ENCODE measurements at places on chromosomes 13 and 19. TPM values are rescaled to one million over a fixed set of nuclear protein-coding genes. Genes with fewer than 3 reads are reported as not detected.

PLPPR3 gene
- total RNA-seq, result not detected

PSPN gene
- 0.79 TPM for total RNA-seq

C19orf67 gene
- not detected for total RNA-seq

EBI3 gene
- total RNA-seq, result not detected

NOTCH3 gene
- 11.8 TPM for total RNA-seq

FUT2 gene
- total RNA-seq, result 14.5 TPM

METTL21C gene
- total RNA-seq, result not detected

KCNK6 gene
- 6.4 TPM for total RNA-seq

CLDND2 gene
- total RNA-seq, result 0.83 TPM

TGDS gene
- 5.2 TPM for total RNA-seq

OVOL3 gene
- not detected for total RNA-seq

NRTN gene
- 7.1 TPM for total RNA-seq

ACER1 gene
- not detected for total RNA-seq

- no peak overlapping the region for H3K27ac ChIP-seq
- no peak for DNase-seq
- no peaks in the 10 kb centered on the region for H3K4me1 ChIP-seq
- H3K36me3 ChIP-seq, result no peaks in the 10 kb centered on the region
Observed at GRCh38 chr19:4554717-4555116, 4.8 kb downstream of the SEMA6B start.

- no peaks in the 10 kb centered on the region for H3K36me3 ChIP-seq
- no peaks in the 10 kb centered on the region for H3K27me3 ChIP-seq
- H3K27ac ChIP-seq, result peak overlapping the region; percentile 86
- DNase-seq, result peak; percentile 100
- peak overlapping the region; percentile 74 for H3K4me3 ChIP-seq
- H3K4me1 ChIP-seq, result no peaks in the 10 kb centered on the region
Observed at GRCh38 chr19:53196777-53197396, 3.7 kb upstream of the ZNF665 start.

DNA sequence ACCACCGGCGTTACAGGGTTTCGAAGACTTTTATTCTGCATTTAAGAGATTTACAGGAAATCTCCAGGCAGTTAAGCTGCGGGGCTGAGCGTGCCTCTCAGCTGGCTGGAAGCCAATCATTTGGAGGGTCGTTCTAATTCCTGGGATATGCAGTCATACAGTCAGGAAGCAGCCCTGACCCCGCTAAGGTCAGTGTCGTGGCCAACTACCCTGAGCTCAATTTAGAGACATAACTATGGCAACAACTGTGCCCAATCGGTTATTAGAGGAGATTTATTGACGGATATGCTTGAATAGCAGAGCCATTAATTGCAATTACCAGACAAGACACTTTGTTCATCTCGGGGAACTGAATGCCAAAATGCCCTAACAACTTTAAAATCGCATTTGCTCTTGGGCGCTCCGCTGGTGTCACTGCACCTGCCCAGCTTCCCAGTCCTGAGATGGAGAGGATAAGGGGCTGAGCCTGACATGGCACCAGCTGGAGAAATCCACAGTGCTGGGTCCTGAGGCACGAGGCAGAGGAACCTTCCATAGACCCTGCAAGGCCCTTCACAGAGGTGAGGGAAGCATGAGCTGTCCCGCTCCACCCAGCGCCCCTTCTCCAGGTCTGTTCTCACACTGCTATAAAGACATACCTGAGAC lies 15.1 kb upstream of the ZNF507 start:
- no peak for DNase-seq
- H3K4me3 ChIP-seq, result no peak overlapping the region

DNA sequence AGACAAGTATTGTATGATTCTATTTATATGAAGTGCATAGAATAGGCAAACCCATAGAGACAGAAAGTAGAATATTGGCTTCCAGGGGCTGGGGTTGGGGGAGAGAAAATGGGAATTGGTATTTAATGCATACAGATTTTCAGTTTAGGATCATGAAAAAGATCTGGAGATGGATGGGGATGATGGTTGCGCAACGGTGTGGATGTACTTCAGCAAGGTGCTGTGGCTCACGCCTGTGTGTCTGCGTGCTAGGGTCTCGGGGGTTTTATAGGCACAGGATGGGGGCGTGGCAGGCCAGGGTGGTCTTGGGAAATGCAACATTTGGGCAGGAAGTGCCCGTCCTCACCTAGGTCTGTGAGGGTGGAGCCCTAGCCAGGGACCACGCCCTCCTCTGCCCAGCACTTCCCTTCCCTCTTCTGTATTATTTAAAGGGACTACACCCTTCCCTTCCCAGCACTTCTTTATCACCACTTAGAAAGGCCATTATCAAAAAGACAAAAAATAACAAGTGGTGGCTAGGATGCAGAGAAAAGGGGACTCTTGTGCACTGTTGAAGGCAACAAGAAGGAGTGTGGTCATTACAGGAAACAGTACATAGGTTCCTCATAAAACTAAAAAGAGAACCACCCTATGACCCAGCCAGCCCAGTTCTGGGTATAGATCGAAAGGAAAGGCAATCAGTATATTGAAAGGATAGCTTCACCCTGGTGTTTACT lies 29.0 kb downstream of the LILRB4 start:
- H3K36me3 ChIP-seq, result no peaks in the 10 kb centered on the region
- no peaks in the 10 kb centered on the region for H3K4me1 ChIP-seq
- no peak overlapping the region for H3K4me3 ChIP-seq

- H3K36me3 ChIP-seq, result no peaks in the 10 kb centered on the region
- H3K27me3 ChIP-seq, result peaks cover 19% of the 10 kb centered on the region
- H3K4me3 ChIP-seq, result no peak within 1 kb of the TSS
- no peak for DNase-seq
- no peak within 1 kb of the TSS for H3K27ac ChIP-seq
- peaks cover 11% of the 10 kb centered on the region for H3K4me1 ChIP-seq
Observed at GRCh38 chr19:10289836-10290356, at the start of gene ICAM5. ICAM5 (plus strand) TSS chr19:10289952; CDS start chr19:10290044, 92 bp downstream.

GRCh38 chr19:38654628-38655055 lies 7.2 kb downstream of the ACTN4 start:
- H3K27ac ChIP-seq, result no peak overlapping the region
- no peak for DNase-seq
- H3K36me3 ChIP-seq, result no peaks in the 10 kb centered on the region
- no peak overlapping the region for H3K4me3 ChIP-seq
- no peaks in the 10 kb centered on the region for H3K27me3 ChIP-seq
- H3K4me1 ChIP-seq, result peaks cover 83% of the 10 kb centered on the region

DNA sequence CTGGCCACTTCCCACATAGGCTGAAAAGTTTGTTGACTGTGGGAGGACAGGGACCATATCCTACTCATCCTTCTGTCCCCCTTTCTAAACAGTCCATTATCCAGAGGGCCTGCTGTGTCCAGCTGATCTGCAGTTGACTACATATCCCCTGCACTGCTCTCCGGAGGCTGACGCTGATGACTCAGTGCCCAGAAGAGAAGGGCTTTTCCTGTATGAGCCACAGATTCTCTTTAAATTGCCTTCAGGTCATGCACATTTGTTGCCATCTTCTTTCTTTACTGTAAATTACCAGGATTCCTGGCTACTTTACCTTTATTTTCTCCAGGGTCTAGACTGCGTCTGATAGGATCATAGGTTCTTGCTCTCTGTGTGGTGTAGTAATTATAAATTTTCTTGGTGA lies 125.2 kb downstream of the LACC1 start:
- H3K4me1 ChIP-seq, result no peaks in the 10 kb centered on the region
- DNase-seq, result no peak
- no peaks in the 10 kb centered on the region for H3K27me3 ChIP-seq
- no peak overlapping the region for H3K4me3 ChIP-seq
- no peaks in the 10 kb centered on the region for H3K36me3 ChIP-seq

DNA sequence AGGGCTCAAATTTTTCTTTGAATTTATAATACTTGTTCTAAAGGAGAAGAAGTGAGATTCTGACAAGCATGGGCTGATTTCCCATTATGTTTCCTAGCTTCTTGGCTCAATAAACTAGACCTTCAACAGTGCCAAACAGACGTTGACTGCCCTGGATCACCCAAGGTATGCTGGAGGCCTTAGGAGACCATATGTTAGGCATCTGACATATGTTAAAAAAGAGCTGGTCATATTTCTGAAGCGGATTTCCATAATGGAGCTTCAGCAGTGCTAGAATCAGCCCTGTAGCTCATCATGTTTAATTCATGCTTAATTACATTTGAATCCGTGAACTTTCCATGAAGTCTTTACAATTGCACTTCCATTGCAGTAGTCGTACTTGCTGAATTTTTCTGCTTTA lies 653.3 kb downstream of the DIAPH3 start:
- DNase-seq, result no peak
- no peaks in the 10 kb centered on the region for H3K27me3 ChIP-seq
- no peaks in the 10 kb centered on the region for H3K36me3 ChIP-seq

DNA sequence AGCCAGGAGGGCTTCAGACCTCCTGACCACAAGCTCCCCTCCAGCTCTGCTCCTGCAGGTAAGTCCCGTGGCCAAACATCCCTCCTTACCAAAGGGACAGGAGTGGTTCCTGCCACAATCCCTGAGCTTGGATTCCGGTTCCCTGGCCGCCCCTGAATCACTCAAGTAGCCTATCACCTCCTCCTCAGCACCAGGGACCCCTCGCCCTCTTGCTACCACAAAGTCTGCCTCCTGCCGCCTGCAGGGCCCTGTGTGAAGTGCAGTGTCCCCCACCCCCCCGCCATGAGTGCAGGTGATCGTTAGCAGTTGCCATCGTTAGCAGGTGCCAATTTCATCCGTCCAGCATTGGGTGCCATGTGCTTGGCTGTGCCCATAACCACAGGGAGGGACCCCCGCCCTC lies 40.8 kb upstream of the RANBP3 start:
- no peaks in the 10 kb centered on the region for H3K4me1 ChIP-seq
- no peaks in the 10 kb centered on the region for H3K36me3 ChIP-seq
- DNase-seq, result no peak

- no peak overlapping the region for H3K4me3 ChIP-seq
- no peak overlapping the region for H3K27ac ChIP-seq
- no peaks in the 10 kb centered on the region for H3K36me3 ChIP-seq
- DNase-seq, result no peak
Observed at GRCh38 chr13:18952225-18953016, 229.2 kb downstream of the TUBA3C start.

- no peaks in the 10 kb centered on the region for H3K4me1 ChIP-seq
- H3K27me3 ChIP-seq, result no peaks in the 10 kb centered on the region
Observed at GRCh38 chr13:99704390-99704789, 203.1 kb downstream of the TM9SF2 start.

- no peak for DNase-seq
- no peaks in the 10 kb centered on the region for H3K27me3 ChIP-seq
- H3K4me1 ChIP-seq, result no peaks in the 10 kb centered on the region
- H3K27ac ChIP-seq, result no peak overlapping the region
- H3K36me3 ChIP-seq, result no peaks in the 10 kb centered on the region
- no peak overlapping the region for H3K4me3 ChIP-seq
Observed at GRCh38 chr13:97526556-97526955, 92.6 kb downstream of the RAP2A start.

- no peak overlapping the region for H3K27ac ChIP-seq
- no peaks in the 10 kb centered on the region for H3K27me3 ChIP-seq
- H3K4me1 ChIP-seq, result no peaks in the 10 kb centered on the region
- H3K36me3 ChIP-seq, result no peaks in the 10 kb centered on the region
- H3K4me3 ChIP-seq, result no peak overlapping the region
- peak; percentile 45 for DNase-seq
Observed at GRCh38 chr19:33486936-33487811, 34.4 kb downstream of the PEPD start.

GRCh38 chr19:18425515-18426415 lies 6.6 kb downstream of the SSBP4 start:
- H3K27me3 ChIP-seq, result no peaks in the 10 kb centered on the region
- no peaks in the 10 kb centered on the region for H3K4me1 ChIP-seq
- H3K36me3 ChIP-seq, result no peaks in the 10 kb centered on the region
- no peak for DNase-seq

DNA sequence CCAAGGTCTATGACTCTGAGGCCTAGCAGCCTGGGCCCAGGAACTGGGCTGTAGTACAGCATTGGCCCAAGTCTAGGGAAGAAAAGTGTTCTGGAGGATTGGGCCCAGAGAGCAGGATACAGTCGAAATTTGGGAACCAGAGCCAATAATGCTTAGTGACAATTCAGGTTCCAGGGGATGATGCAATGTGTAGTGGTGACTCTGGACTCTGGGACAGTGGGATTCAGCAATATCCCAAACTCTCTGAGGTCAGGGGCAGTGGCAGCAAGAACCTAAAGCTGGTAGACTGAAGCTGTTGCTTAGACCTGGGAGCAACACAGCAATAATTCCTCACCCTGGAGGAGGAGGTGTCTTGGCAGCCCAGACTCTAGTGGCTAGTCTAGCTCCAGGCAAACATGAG lies 545.5 kb upstream of the ARGLU1 start:
- no peaks in the 10 kb centered on the region for H3K36me3 ChIP-seq
- H3K27ac ChIP-seq, result no peak overlapping the region
- H3K4me1 ChIP-seq, result no peaks in the 10 kb centered on the region
- no peak for DNase-seq

DNA sequence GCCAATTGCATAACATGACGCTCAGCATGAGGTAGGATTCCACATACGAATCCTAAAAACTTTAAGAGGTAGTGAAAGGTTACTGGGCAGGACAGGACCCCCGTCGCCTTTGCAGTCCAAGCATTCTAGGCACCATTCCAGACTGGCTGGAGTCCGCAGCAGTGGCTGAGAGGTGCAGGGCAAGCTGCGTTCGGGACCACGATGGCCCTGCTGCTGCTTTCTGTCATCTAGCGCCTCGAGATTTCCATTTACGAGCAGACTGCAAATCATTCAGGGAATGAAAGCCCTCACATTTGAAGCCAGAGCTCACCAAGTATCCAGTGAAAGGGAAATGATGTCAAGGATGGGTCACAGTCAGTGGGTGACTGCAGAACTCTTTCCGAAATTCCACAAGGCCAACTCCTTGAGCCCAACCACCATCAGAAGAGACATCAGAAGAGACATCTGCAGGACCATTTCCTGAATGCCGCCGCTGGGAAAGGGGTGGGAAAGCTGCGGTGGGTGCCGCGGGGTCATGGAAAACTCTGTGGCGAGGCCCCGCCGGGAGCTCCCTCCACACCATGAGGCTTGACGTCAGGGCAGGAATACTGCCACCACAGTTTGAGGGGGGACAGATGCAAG lies 88.3 kb downstream of the COL4A1 start:
- H3K36me3 ChIP-seq, result no peaks in the 10 kb centered on the region
- no peak overlapping the region for H3K4me3 ChIP-seq
- H3K4me1 ChIP-seq, result no peaks in the 10 kb centered on the region
- H3K27ac ChIP-seq, result no peak overlapping the region
- DNase-seq, result no peak

GRCh38 chr19:33098055-33098534 lies 17.1 kb downstream of the GPATCH1 start:
- no peak for DNase-seq
- no peaks in the 10 kb centered on the region for H3K27me3 ChIP-seq
- H3K4me3 ChIP-seq, result no peak overlapping the region
- no peak overlapping the region for H3K27ac ChIP-seq
- H3K4me1 ChIP-seq, result no peaks in the 10 kb centered on the region

GRCh38 chr13:31881495-31881882 lies 142.2 kb downstream of the RXFP2 start:
- no peaks in the 10 kb centered on the region for H3K27me3 ChIP-seq
- H3K4me1 ChIP-seq, result no peaks in the 10 kb centered on the region
- DNase-seq, result no peak
- H3K4me3 ChIP-seq, result no peak overlapping the region
- H3K36me3 ChIP-seq, result no peaks in the 10 kb centered on the region
